ENCODE measurements at places on chromosomes 2 and 18.

DNA sequence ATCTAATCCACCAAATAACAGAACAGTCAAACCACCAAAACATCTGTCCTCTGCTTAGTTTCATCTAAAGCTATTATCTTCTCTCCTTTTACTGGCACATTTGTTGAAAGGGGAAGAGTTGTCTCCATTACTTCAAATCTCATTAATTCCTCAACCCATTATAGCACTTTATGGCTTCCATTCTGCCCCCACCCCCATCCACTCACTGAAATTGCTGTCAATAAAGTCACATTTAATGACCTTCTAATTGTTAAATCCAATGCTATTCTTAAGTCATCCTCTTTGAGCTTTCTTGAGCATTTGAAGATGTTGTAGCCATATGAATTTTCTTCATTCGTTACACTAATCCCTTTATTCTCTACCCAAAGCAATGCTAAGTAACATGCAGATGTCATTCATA is 5.2 kb downstream of the OXER1 start:
- DNase-seq, result no peak

GRCh38 chr2:9346885-9347284 is 76.4 kb downstream of the ITGB1BP1 start:
- DNase-seq, result no peak

DNA sequence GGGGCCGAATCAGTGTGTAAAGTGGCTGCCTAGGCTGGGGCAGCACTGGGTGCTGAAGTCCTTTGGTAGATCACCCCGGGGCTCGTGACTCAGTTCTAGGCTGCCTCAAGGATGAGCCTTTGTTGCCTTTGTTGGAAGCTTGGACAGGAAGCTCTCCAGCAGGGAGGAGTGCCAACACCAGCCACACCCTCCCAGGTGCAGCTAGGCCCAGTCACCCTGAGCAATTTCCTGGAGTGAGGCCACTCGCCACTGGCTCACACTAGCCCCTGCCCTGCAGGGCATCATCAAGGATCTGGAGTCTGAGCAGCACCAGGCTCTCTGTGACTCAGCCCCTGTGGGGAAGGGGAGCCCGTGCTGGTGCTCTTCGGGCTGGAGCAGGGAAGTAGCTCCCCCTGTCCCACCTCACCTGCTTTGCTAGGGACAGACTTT is 6.7 kb upstream of the SDC1 start:
- DNase-seq, result no peak

GRCh38 chr2:45946023-45946422 is 294.5 kb downstream of the PRKCE start:
- DNase-seq, result no peak

- no peak for DNase-seq
Observed at GRCh38 chr2:192555740-192556139, 361.0 kb upstream of the TMEFF2 start.

DNA sequence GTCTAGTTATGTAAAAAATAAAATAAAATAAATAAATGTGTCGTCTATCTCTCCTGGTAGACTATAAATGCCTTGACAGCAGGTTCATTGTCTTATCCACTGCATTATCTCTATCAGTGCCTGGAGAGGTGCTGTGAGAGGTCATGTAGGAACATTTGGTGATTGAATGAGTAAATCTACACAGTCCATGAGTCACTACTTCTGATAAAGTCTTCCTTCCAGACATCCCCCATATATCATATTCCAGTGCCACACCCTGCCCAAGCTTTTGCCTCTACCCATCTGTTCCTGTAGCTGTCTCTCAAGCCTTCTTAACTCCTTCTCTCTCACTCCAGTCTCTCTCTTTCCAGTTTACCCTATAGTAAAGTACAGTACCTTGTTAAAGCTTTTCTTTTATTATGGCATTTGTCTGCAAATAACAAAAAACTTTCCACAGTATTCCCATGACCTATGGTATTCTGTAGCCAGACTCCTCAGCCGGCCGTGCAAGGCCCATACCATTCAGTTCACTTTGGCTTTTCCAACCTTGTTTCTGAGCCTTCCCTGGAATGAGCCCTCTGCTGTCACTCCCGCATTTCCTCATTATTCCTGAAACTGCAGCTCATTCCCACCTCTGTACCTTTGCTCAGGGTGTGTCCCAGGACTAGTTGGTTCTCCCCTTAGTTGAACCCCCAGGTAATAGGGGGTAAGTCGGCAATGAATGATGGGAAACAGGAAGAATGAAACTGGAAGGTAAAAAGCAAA is 37.5 kb downstream of the ANXA4 start:
- DNase-seq, result no peak

DNA sequence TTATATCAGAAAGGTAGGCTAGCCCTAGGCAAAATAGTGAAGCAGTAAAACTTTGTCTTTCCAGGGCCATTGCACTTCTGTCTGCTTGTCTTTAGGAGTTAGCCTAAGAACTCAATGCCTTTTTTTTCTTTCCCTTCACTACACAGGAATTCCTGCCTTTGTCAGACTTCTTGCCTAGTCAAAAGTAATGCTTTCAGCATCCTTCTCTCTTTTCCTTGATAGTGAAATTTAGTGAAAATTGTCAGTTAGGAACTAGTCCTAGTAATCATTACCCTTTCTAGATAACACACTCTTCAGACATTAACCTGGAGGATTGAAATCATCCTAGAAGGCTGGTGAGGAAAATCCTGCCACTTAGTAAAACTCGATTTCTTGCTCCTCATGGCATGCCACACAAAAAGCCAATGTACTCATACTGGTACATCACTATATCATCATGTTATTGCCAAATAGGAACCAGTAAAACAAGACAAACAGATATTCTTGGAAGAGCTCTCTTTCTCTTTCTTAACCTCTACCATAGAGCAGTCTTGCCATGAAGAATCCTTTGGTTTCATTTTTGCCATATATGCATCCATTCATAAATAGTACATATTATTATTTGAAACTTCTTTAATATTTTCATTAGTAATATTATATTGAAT is 320.5 kb downstream of the CTNNA2 start:
- DNase-seq, result no peak

All from CD4-positive, alpha-beta T cell treated with Interferon alpha-2 for 1 hour (primary cell).